Right ventricle myocardium superior (tissue), 1 donor: ENCODE measurements at places on chromosomes 5 and 9. TPM values are rescaled to one million over a fixed set of nuclear protein-coding genes. Genes with fewer than 3 reads are reported as not detected.

The HTR4 gene
- total RNA-seq = 0.22 TPM

The RANBP17 gene
- total RNA-seq = 2.9 TPM

The PALM2AKAP2 gene
- 87.5 TPM for total RNA-seq

The SLC25A48 gene
- total RNA-seq = not detected

The FOXD4L5 gene
- not detected for total RNA-seq

The NMUR2 gene
- total RNA-seq = not detected

The PPP3R2 gene
- not detected for total RNA-seq

The SH3RF2 gene
- 309 TPM for total RNA-seq

The CCDC192 gene
- total RNA-seq = not detected

The ADAMTS19 gene
- 0.81 TPM for total RNA-seq

The ADAMTS16 gene
- total RNA-seq = 0.05 TPM

The TXNDC8 gene
- not detected for total RNA-seq

The MGAT4B gene
- total RNA-seq = 93.3 TPM

The IFNA21 gene
- total RNA-seq = not detected

The SAPCD2 gene
- total RNA-seq = 0.22 TPM

The COL27A1 gene
- 8.0 TPM for total RNA-seq

DNA sequence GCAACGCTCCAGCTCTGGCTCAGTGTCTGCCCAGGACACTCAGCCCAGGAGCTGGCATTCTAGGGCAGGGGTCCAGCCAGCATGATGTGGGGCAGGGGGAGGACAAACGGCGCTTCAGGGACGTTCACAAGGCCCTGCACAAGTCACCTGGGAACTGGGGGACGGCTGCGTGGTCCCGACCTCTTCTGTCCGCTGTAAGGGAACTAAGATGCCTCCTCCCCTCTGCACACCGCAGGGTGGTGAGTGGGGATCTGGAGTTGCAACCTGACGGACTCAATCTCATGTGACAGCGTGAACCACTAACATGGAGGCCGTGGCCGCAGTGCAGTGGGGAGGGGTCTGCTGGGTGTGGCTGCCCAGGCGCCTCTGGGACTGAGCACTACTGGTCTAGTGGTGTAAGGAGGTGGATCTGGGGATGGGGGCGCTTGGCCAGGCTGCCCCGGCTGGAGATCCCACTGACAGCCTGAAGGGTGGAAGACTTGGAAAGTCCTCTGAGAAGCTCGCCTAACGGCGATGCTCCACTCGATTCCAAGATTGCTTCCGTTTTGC, 88.0 kb upstream of the RAPGEF1 start:
- peak; percentile 16 for DNase-seq

DNA sequence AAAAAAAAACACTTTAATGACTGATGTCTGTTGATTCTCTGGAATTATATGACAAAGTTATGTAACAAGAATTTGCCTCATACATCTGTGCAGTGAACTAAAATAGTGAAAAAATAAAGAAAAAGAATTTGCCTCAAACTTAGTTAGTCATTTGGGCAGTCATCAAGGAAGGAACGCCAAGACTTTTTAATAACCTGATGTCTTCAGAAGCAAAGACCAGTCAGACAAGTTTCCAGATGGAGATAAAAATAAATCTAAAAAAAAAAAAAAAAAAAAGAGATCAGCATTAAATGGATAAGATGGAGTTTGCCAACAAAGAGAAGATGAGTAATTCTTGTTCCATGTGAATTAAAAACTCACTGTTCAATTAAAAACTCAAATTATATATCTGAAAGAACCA, 52.3 kb upstream of the JMY start:
- DNase-seq = no peak

DNA sequence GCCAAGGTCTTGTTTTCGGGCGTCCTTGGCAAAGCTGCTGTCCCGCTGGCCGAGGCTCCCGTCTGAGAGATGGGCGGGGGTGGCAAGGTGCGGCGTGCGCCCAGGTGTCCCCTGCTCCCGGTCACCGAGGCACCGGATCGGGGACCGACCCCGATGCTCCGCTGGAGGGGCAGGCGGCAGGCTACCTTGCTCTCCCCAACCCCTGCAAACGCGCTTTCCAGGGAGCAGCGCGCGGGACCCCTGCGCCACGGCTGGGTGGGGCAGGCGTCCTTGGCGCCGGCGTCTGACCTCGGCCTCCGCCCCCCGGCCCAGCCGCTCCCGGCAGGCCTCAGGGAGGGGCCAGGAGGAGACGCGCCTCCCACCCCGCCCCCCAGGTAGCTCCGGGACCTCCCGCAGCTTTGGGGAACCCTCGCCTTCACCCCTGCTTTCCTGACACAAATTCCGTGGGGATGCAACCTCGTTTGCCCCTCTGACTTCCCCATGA, 551 bp downstream of the N4BP3 start:
- no peak for DNase-seq

- no peak for DNase-seq
Observed at GRCh38 chr9:130304116-130304515, 38.6 kb downstream of the HMCN2 start.

DNA sequence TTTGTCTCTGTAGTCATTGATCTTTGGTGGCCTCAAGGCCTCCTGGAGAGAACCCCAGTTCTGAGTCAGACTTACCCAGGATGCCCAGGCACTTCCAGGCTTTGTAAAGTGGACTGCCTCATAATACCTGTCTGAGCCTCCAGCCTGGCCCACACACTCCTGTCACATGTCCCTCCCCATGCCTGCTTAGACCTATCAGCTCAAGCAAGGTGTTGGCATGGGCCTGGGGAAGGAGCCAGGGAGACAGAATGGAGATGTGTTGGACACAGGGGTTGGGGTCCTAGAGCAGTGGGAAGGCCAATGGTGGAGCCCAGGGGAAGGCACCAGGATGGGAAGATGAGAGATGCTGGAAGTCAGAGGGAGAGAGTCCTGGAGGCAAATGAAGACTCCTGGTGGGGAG, 136.2 kb downstream of the CFAP90 start:
- no peak for DNase-seq

- no peak for DNase-seq
Observed at GRCh38 chr9:109341561-109341960, 20.7 kb upstream of the EPB41L4B start.

GRCh38 chr5:58412932-58413331, 47.0 kb downstream of the PLK2 start:
- DNase-seq = no peak

DNA sequence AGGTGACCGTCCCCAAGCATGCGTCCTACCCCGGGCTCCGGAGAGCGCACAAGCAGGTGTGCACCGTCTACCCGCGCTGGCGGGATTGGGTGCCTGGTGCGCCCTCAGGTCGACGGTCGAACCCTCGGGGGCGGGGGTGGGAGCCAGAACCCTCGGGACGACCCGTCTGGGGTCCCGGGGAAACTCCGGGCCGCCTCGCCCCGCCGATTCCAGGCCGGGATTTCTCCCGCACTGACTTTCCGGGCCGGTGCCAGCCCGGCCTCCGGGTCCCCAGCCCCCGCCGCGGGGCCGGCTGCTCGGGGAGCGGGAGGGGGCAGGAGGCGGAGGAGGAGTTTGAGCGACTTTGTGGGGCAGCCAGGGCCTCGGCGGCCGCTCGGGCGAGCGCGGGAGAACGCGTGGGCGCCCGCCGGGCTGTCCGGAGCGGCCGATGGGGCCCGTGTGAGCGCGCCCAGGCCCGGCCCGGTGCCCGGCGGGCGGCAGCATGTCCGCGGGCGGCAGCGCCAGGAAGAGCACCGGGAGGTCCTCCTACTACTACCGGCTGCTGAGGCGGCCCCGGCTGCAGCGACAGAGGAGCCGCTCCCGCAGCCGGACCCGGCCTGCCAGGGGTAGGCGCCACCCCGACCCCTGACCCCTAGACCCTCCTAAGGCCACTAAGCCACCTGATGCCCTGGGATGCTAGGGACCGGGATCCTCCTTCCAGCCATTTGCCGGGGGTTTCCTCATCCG, at the start of gene DAB2IP:
Gene DAB2IP, plus strand, starts transcription at position 340 of the 726 bp plus-strand sequence. Its CDS starts 142 bp downstream, at position 482.
- DNase-seq = peak; percentile 77

GRCh38 chr5:27011274-27011673, 27.1 kb downstream of the CDH9 start:
- no peak for DNase-seq

DNA sequence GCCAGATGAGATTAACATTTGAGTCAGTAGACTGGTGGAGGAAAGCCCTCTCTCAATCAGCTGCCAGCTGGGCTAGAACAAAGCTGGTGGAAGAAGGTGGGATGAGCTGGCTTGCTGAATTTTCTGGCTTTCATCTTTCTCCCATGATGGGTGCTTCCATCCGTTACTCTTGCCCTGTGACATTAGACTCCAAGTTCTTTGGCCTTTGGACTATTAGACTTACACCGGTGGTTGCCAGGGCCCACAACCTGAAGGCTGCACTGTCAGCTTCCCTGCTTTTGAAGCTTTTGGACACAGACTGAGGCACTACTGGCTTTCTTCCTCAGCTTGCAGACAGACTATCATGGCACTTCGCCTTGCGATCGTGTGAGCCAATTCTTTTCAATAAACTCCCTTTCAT, 642.7 kb downstream of the TAF11L14 start:
- DNase-seq = no peak

DNA sequence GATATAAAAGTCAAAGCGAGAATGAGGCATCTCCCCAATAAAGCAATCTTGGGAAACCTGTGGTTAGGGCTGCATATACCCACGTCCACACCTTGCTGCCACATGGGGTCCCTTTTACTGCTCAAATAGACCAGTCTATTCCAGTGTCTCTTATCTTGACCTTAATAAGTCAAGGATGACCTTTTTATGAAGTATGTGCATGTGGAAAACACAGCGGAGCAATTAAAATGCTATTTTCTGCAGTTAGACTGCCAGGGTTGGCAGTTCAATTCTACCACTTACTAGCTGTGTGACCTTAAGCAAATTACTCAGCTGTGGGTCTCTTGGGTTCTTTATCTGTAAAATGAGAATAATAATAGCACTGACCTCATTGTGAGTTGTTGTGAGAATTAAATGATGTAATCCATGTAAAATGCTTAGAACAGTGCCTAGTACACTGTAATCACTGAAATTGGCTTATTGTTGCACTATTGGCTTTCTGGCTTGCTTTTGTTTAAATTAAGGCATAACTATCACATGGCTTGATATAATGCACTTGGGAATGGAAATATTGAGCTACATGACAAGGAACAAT, 67.8 kb upstream of the HSPB3 start:
- DNase-seq = no peak

- DNase-seq = no peak
Observed at GRCh38 chr5:172448999-172449398, 5.3 kb downstream of the SH3PXD2B start.

DNA sequence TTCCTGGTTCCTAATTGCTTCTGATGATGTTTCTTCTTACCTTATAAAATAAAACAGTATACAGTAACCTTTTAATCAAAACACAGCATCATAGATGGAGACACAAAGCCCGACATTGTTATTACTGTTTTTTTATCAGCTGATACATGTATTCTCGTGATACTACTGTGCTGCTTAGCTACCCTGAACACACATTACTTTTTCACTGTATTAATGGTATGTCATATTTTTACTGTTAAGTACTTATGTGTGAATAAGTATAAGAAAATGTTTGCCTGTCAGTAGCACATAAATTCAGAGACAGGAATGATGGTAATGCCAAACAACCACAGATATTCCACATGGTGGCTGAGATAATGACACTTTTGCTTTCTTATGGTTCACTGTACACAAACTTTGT, 68.7 kb downstream of the RAB24 start:
- no peak for DNase-seq

DNA sequence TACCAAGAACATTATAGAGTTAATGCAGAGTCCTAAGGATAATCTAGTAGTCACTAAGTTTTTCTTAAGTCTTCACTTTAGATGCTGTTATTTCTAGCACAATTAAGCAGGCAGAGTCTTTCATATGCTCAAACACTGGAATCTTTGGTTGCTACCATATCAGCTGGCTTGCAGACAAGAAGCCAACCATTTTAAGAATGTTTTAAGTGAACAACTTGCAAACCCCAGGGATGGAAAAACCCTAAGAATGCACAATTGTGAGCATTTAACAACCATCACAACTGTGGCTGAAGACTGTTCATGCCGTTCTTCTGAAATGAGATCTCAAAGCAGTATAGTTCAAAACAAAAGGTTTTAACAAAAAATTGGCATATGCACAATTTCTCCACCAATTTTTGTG, 55.1 kb downstream of the CSNK1A1 start:
- no peak for DNase-seq

DNA sequence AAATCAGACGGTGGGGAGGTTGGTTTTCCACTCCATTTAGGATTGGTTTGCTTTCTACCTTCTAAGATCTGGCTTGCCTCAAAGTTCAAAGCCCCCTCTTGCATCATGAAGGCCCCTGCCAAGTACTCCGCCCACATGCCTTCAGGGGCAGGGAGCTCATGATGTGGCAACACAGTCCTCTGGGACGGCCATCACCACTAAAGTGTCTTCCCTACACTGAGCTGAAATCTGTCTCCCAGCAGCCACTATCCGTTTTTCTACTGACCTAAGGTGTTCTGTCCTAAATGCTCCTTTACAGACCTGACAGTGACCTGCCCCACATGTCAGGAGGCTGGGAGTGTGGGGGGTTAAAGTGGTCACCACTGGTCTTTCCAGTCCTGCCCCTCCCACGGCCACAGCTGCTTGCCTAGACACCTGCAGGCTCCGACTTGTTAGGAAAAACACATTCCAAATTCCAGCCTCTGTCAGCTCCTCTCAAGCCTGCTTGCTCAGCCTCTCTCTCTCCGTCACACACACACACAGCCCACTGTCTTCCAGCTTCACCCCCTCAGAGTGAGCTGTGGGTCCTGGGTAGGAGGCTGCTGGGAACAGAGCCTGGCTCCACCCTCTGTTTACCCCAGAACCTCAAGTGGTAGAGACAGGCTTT, 44.9 kb downstream of the SHB start:
- DNase-seq = no peak

DNA sequence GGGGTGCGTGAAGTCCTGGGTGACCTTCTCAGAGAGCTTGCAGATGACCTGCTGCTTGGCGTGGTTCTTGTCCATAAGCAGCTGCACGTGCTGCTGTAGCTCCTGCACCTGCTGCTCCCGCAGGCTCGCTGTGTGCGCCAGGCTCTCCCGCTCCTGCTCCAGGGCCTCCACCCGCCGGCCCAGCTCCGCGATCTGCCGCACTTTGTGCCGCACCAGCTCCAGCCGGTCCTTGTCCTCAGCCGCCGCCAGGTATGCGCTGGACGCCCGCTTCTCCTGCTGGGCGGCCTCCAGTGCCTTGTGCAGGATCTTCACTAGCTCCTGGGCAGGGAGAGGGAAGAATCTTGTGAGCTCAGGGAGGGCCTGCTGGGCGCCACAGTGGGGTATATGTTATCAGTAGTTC, 28.5 kb upstream of the CORO2A start:
- DNase-seq = no peak

- DNase-seq = no peak
Observed at GRCh38 chr5:33936381-33937016, at the start of gene RXFP3. RXFP3 (plus strand) TSS chr5:33936386; CDS start chr5:33936741, 355 bp downstream.

- DNase-seq = no peak
Observed at GRCh38 chr5:91651704-91652103, 268.6 kb upstream of the ARRDC3 start.

GRCh38 chr9:70085241-70085640, 41.6 kb downstream of the MAMDC2 start:
- DNase-seq = no peak

GRCh38 chr5:4570047-4570995, 569.8 kb upstream of the ADAMTS16 start:
- DNase-seq = no peak

- peak; percentile 64 for DNase-seq
Observed at GRCh38 chr5:141814064-141814964, 63.9 kb downstream of the PCDH1 start.
